ENCODE measurements at places on chromosomes 13 and 19. TPM values are rescaled to one million over a fixed set of nuclear protein-coding genes. Genes with fewer than 3 reads are reported as not detected.

GRCh38 chr19:29247471-29247870, 34.5 kb upstream of the UQCRFS1 start:
- DNase-seq: no peak

DNA sequence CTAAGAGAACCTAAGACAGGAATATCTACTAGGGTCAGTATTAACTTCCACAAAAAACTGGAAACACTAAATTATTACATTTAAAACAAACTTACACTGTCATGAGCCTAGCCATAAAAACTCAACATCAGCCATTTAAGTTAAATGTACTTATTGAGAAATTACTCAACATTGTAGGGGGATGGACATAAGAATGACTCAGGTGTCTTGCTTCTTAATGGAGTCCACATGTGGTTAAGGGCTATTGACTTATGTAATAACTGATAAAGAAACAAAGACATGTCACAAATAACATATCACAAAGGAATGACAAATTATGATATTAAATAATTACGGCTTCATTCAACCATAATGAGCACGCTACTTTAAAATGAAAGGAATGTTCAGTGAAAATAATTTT, 36.2 kb downstream of the CLDN10 start:
- no peak for DNase-seq

GRCh38 chr13:113129921-113130750, 7.5 kb downstream of the F10 start:
- DNase-seq: peak; percentile 21

ZNF649 gene
- 8.6 TPM for total RNA-seq

DNA sequence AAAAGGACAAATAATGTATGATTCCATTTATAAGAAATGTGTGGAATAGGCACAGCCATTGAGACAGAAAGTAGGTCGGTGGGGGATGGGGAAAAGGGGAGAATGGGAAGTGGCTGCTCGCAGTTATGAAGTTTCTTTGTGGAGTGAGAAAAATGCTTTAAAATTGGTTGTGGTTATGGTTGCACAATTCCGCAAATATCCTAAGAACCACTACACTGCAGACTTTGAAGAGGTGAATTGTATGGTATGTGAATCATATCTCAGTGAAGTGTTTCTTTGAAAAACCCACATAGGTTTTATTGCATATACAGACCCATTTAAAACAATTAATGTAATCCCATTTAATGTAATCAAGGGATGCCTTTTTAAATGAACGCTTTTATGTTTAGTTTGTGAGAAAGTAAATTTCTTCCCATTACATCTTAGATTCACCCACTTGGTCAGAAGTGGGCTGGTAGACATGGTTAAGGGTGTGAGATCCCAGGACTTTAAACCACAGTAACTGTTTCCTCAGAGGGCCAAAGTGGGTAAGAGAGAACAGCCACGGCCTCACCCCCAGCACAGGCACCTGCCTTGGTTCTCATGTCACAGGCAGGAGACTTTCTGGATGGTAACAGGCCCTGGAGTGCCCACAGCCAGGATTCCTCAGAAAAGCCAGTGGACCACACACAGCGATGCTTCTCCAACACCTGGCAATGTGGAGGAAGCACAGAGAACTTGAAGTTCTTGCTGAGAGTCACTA, 119.3 kb upstream of the GJB6 start:
- no peak for DNase-seq

MLNR gene
- total RNA-seq: not detected

GRCh38 chr13:63393112-63393511, 1977.5 kb upstream of the PCDH20 start:
- no peak for DNase-seq

ZNF208 gene
- total RNA-seq: not detected

DNA sequence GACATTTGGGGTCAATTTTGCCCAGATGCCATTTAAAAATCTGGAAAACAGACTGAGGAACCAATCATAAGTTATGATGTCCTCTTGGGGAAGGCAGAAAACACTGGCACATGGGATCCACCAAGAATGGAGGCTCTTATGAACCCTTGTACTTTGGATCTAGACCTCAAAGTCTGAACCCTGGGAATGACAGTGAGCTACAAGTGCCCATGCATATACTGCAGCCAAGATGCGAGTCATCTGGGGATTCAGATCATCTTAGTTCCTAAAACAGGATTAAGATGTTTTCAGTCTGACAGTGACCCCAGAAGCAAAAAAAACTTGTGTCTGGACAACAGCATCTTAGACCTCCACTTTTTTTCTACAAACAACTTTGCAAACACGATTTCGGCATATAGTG, 100.2 kb upstream of the SIAH3 start:
- DNase-seq: no peak

DNA sequence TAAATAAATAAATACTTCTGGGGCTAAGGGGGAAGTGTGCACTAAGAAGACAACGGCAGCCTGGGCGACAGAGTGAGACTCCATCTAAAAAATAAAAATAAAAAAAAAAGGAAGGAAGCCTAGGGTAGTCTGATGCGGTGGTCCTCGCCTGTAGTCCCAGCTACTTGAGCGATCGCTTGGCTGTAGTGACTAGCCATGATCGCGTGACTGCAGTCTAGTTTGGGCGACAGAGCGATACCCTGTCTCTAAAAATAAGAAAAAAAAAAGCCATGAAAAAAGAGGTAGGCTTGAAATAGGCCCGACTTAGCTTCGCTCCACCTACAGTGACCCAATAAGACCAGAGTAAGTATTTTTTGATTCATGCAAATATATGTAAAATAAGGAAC, 661 bp upstream of the BABAM1 start:
- no peak for DNase-seq

ZNF792 gene
- 19.6 TPM for total RNA-seq

KANK3 gene
- 26.3 TPM for total RNA-seq

DNA sequence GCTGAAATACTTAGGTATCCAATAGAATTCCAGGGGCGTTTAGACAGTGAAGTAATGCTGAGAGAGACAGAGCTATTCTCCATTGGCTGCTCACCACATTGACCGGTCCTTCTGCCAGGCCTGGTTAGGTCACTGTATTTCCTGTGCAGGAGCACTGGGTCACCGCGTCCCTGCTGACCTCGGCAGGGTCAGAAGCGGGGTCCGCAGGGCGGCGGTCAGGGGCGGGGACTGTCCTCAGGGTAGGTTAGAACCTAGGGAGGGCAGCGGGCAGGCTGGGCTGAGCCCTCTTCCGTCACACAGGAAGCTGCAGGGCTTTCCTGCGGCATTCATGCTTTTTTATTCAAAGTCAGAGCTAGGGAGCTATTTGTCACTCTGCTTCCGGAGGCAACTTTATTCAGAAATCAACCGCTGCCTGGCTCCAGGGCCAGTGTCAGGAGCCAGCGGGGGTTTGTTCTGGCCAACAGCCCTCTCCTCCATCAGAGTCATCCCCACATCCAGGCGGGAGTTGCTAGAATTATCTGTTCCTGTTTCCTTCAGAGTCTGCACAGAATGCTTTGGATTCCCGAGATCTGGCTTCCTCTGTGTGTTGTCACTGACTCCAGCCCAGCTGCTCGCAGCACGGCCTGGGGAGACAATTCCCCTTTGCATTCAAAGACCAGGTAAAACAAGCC, 81.2 kb upstream of the WASF3 start:
- peak; percentile 24 for DNase-seq

DNA sequence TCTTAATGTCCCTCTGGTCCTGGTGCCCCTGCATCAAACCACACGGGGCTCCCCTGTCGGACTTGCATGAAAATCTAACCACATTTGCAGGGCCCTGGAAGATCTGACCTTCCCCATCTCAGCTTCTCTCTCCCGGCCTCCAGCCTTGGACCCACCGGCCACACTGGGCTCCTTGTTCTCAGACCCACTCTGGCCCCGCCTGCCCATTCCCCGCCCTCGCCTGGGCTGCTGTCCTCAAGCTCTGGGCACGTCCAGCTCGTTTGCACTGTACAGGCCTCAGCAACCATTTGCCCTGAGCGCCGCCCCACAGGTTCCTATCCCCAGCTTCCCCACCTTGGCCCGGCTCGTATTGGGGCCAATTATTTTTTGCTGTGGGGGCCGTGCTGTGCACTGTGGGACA, 10.5 kb downstream of the MYO9B start:
- DNase-seq: no peak

DNA sequence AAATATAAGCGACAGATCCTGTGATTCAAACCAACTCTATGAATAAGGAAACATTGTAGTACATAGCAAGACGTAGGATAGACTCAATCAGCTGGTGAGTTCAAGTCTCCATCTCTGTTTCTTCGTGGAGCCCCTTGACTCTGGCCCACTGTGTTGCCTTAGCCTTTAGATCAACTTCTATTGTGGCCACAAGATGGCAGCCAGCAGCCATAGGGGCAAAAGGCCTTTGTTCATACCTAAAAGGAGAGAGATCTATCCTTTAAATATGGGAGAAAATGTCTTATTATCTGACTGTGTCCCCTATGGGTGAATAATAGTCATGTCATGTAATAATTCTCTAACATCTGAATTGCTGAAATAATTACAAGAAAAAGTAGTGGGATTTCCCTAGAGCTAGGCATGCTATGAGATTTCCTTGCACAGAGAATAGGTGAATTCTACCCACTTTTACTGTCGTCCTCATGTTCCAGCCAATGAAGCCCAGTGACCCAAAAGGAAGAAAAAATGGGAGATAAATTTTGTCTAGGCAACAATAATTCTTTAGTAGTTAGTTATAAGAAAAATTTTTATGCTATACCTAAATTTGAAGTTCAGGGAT, 129.4 kb downstream of the PCDH20 start:
- no peak for DNase-seq

DNA sequence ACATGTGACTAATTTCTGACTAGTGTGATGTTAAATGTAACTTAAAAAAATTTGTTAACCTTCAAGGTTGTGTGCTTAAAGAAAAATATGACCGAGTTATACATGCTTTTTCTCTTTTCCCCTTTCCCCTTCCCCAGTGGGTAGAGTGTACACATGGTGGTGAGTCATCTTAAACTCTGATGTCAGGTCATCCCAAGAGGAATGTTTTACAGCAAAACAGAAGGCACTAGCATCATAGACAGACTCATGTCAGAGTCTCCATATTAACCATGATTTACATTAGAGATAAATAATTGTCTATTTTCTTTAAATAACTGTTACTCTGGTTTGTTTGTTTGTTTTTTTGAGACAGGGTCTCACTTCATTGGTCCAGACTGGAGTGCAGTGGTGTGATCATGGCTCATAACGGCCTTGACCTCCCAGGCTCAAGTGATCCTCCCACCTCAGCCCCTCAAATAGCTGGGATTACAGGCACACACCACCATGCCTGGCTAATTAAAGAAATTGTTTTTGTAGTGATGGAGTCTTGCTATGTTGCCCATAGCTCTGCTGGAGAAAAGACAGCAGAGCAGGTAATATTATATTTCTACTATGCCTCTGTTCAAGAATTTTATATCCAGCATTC, 160.4 kb upstream of the PCDH9 start:
- no peak for DNase-seq

PPM1N gene
- total RNA-seq: 0.81 TPM

GRCh38 chr13:50514249-50514648, 329.2 kb downstream of the DLEU7 start:
- no peak for DNase-seq

DNA sequence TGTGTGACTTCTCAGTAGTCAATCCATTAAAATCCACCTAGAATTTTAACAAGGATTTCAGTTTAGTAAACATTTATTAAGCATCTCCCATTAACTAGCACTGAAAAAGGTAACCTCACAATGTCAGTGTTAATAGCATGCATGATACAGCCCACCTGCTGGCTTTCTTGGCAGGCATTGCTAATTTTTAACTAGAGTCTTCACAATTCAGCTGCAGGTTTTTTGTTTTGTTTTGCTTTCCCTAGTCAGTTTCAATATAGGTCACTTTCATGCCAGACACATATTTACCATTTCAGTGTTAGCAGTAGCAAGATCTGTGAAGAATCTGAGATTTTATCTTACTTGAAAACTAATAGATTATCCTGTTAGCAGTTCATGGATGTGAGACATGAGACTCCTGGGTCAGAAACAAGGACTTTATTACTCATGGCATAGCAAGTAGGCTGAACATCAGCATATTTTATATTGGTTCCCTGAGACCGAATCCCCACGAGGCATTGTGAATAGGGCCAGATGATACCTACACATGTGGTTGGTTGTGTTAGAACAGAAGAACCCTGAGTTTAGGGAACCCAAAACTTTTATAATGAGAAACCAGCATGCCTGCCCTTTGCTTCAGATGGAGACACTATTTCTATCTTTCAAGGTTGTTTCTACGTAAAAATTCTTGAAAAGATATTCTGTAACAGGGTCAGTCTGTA, 198.0 kb upstream of the HTR2A start:
- no peak for DNase-seq

GRCh38 chr13:46071590-46072249, 19.2 kb upstream of the ZC3H13 start:
- no peak for DNase-seq

DNA sequence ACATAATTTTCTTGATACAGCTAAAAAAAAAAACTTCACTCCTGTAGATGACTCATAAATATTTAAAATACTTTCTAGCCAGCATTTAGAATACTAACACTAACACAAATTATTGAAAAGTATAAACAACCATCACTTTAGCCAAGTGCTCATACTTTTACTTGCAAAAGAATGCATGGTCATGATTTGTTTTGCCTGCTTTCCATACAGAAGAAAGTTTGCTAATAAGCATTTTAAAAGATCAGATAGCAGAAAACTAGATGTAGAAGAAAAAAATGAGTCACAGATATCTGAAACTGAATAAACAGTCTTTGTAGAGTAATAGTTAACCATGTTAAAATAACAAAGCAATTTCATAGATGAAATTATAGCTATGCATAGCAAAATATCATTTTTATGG, 2280.4 kb upstream of the PCDH20 start:
- no peak for DNase-seq

GRCh38 chr13:71770710-71771109, 96.3 kb downstream of the DACH1 start:
- no peak for DNase-seq

DNA sequence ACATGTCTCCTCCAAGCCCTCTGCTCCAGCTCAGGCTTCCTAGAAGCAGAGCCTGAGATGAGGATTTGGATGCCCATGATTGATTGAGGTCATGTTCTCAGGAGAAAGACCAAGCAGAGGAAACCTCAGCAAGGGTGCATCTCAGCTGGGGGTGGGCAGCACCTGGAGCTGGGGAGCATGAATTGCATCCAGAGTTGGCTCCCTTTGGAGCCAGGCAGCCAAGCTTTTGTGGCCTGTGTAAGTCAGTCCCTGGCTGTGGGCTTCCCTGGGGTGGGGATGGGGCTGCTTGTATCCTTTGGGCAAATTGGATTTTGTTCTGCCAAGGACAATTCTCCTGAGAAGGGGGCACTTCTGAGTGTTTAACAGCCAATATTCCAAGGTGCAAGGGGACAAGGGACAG, 91.5 kb upstream of the WASF3 start:
- DNase-seq: no peak

SMAD9 gene
- total RNA-seq: 4.5 TPM

ELSPBP1 gene
- total RNA-seq: not detected

FXYD3 gene
- not detected for total RNA-seq

- no peak for DNase-seq
These were observed 1635.4 kb upstream of the SLC10A2 start for GRCh38 chr13:104701591-104701990.
